ENCODE measurements at places on chromosomes 4 and X.

DNA sequence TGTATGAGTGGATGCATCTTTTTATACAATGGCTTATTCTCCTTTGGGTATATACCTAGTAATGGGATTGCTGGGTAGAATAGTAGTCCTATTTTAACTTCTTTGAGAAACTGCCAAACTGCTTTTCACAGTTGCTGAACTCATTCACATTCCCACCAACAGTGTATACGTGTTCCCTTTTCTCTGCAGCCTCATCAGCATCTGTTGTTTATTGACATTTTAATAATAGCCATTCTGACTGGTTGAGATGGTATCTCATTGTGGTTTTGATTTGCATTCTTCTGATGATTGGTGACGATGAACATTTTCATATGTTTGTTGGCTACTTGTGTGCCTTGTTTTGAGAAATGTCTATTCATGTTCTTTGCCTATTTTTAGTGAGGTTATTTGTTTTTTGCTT, 687.0 kb upstream of the EPHA5 start:
- no peak for DNase-seq

GRCh38 chrX:12843668-12844279, 23.1 kb upstream of the TLR7 start:
- no peak for DNase-seq

DNA sequence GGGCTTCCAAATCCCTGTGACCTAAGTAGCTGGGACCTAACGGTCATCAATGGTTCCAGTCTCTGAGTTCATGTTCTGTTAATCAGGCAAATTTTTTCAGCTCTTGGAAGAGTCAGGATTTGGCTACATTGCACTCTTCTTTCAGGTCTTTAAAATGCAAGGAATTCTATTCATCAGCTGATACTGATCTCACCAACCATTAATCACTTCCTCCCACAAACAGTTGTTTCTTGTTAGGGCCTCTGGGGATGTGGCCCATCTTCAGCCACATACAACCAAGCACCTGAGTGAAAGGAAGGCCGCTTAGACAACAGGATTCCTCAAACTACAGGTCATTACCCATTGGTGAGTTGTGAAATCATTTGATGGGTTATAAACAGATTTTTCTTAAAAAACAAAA, 71.7 kb downstream of the FANCB start:
- no peak for DNase-seq

- peak; percentile 18 for DNase-seq
Measured at GRCh38 chrX:54786967-54787366, 11.1 kb downstream of the ITIH6 start.

DNA sequence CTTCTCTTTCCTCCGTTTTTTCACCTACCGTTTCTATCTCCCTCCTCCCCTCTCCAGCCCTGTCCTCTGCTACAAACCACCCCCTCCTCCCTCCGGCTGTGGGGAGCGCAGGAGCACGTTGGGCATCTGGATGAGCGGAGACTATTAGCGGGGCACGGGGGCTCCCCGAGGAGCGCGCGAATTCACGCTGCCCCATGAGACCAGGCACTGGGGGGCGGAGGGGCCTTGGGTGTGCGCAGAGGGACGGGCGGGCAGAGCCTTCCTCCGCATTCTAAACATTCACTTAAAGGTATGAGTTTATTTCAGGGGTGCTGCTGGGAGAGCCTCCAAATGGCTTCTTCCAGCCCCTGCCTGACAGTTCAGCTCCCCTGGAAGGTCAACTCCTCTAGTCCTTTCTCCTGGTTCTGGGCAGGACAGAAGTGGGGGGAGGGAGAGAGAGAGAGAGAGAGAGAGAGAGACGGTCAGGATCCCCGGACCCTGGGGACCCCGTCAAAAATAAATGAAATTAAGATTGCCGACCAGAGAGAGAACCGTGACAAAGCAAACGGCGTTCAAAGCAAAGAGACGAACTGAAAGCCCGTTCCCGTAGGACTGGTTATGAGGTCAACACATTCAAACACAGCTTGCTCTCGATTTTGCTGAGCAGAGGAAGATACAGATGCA, 5.0 kb downstream of the SHOX start:
- no peak for DNase-seq

GRCh38 chrX:69508610-69509009, 4.5 kb downstream of the NALF2 start:
- no peak for DNase-seq
